ENCODE measurements at places on chromosomes 12 and 14.

DNA sequence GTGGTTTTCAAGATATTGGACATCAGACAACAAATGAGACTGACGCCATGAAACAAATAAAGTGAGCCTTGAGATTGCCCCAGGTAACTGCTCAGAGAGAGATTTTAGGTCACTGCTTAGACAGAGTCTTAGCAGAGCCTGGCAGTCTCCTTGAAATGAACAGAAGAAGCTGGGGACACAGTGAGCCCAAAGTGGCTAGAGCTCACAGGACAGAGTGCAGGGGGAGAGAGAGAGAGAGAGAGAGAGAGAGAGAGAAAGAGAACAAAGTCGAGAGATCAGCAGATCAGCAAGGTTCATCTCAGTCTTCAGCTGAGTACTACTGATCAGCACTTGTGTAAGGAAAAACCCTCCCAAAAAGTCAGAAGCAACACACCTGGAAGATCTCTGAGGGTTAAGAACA is 147.4 kb downstream of the RMST start:
- DNase-seq: no peak

GRCh38 chr12:90984114-90984513 is 20.7 kb downstream of the EPYC start:
- no peak for DNase-seq

- DNase-seq: no peak
Measured at GRCh38 chr14:38989922-38990546, 113.0 kb downstream of the SEC23A start.

GRCh38 chr12:53200458-53201176 is 6.4 kb downstream of the ITGB7 start:
- DNase-seq: no peak

DNA sequence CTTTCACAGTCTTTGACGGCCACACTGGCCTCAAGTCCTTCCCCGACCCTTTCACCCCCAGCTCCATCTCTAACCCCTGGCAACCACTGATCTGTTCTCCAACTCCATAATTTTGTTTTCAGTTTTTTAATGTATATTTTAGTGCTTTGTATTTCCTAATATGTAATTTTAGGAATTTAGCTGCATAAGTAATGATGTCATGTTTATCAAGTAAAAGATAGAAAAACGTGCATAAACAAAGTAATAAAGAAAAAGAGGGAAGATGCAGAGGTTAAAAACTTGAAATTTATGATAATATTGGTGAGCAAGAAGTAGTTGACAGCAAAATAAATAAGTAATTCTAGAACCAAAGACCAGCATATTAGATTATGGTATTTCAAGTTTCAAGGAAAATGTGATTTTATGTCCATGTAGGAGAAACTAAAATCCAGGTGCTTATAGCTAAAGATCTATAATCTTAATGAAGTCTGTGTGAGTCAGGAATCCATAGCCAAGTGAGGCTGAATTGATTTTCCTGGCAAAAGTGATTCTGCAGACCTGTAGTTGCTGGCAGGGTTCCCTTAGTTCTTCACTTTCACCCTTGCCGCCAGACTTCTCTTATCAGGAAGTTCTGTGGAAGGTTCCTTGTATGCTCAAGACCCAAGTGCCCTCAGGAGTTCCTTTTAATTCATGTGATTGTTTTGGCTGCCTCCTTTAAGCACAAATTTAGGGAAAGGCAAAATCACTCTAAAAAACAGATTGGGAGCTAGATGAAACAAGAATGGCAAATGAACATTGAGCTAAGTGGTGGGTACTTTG is 24.4 kb downstream of the FBXW8 start:
- no peak for DNase-seq

DNA sequence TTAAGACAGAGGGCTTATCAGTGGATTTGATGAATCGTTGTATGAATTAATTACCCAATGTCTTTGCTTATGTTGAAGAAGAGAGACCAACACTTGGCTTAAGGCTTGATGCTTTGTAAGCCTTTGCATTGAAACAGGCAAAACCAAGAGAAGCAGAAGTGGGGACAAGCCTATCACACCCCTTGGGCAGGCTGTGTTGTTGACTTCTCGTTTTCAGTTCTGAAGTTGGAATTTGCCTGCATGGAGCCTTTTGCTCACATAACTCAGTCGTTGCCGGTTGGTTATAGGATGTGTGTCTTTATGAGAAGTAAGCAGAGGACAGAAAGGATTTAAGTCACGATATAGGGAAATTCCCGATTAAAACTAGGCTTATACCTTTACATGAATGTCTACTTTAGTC is 94.7 kb downstream of the CCDC92 start:
- no peak for DNase-seq

- no peak for DNase-seq
Measured at GRCh38 chr12:92098594-92099380, 46.9 kb downstream of the BTG1 start.

DNA sequence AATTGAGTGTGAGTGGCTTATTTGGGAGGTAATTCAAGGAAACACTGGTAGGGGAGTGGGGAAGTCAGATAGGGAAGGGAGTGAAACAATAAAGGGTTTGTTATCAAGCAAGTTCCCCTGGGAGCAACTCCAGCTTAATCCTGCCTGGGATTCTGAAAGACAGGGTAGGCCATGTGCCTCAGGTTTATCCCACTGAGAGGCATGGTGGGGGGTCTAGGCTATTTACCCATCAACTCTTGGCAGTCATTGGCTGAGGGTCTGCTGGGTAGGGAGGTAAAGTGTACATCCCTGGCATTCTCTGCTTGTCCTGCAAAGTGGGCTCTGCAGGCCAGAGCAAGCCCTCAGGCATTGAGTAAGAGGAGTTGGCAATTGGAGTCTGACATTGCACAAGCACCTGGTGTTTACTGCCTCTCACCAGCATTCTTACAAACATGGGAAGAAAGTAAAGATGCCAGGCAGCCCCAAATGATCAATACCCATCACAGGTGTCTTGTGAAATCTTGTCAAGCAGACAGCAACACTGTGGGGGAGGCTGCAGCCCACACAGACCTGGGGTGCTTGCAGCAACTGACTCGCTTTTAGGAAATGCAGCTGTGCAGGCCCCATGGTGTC is 169.3 kb downstream of the KTN1 start:
- DNase-seq: no peak

- no peak for DNase-seq
Measured at GRCh38 chr12:42767326-42767954, 177.9 kb upstream of the PRICKLE1 start.

DNA sequence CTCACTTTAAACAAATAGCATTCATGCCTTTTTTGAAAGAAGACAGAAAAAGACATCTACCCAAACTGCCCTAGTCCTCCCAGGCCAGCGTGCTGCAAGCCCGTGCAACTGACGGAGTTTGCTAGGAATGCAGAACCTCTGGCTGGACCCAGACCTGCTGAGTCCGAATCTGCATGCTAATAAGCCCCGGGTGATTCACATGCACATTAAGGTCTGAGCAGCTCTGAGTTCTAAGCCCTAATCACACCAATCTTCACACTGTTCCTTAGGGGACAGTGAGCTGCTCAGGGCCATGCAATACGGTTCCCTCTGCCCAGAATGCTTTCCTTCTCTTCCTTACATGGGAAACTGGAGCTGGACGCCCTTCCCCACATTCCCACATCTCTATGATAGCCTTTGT is 25.2 kb downstream of the HAL start:
- no peak for DNase-seq

- DNase-seq: no peak
Measured at GRCh38 chr12:84696908-84697540, 215.6 kb downstream of the SLC6A15 start.

DNA sequence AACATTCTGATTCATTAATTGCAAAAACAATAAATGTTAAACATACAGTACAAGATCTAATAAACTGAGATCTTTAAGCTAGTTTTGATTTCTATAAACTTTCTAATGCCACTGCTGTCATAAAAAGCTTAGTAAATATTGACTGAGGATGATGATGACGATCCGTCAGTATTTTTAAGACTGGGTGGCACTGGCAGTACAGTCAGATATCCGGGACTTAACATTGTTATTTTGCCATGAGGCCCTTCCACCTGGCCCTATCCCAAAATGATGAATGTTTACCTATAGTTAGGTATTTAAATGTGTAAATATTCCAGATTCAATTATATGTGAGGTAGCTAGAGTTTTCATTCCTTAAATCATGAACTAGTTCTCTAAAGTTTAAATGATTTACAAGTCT is 158.5 kb downstream of the FOXA1 start:
- no peak for DNase-seq

GRCh38 chr12:102702447-102703114 is 214.5 kb downstream of the PAH start:
- DNase-seq: no peak

DNA sequence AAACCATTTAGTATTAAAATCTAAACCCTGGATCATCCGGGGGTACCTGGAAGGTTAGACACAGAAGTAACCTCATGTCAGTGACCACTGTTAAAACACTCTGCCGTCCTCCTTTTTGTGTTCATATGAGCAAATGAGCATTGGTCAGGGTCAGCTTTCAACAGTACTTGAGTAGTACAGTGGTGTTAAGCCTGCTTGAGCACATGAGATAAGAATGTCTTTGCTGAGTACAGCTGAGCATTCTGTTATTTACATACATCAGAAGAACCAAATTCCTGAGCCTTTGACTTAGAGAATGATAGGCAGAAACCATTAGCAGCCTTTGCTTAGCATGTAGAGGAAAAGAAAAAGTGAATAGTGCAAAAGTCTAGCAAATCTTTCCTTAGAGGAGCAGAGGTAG is 38.6 kb upstream of the LRTM2 start:
- DNase-seq: no peak

DNA sequence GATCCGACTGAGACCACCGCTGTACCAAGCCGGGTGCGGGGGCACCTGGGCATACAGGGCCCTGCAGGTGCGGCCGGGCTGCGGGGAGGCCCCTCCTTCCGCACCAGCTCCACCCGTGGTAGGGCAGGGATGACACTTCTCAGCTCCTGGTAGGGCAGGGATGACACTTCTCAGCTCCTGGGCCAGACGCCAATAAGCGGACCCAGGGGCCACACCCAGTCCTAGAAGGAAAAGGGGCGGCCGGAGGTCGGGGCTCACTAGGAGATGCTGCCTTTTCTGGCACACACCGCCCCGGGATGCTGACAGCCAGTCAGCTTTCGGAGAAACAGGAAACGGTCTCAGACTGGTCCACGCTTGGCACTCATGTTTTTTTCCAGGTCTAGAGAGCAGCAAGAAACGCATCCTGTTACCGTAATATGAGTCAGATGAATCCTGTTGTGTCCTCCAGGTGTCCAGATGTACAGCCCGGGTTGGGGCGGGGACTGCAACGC is 34.8 kb downstream of the NFKBIA start:
- DNase-seq: no peak

GRCh38 chr12:42144158-42144407 is 591 bp downstream of the GXYLT1 start:
- no peak for DNase-seq

All from T-helper 17 cell (primary cell).